T-helper 22 cell (primary cell): ENCODE measurements at places on chromosomes 2 and 18.

DNA sequence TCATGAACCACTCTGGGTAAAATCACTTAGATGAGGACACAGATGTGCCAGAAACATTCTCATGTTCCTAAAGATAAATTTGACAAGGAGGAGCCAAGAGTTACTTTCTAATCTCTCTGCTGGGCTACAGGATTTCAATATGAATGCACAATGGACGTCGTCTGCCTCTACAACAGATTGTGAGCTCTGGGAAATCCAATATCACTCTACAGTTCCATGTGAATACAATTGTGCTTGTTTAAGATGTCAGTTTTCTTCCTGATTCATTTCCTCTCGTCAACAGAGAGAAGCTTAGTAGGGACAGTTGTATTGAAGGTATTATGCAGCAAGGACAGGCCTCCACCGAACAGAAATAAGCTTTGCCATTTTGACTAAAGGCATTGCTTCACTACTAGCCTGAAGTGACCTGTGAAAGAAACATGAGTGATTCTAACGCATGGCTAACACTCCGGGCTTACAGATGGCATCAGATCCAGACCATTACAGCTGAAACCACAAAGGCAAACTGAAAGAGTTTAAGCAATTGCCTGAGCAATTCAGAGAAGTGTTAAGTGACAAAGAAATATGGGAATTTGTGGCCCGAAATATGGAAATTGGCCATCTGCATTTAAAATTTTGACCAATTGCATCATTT, 1591.5 kb downstream of the LRP1B start:
- no peak for DNase-seq

DNA sequence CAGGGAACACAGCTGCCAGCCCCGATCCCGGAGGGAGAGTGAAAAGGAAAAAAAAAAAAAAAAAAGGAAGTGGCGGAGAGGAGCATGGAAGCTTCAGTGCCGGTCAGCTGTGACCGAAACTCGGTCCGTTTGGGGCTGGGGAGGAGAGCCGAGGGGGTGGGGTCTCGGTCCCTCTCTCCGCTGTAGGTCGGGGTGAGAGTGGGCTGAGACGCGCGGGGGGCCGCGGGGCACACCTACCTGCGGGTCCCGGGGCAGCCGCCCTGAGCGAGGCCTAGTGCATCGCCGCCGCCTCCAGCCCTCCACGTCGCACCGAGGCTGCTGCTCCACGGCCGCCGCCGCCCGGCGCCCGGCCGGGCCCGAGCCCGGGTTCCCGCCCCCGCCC, 536 bp downstream of the VPS54 start:
- DNase-seq, result no peak

DNA sequence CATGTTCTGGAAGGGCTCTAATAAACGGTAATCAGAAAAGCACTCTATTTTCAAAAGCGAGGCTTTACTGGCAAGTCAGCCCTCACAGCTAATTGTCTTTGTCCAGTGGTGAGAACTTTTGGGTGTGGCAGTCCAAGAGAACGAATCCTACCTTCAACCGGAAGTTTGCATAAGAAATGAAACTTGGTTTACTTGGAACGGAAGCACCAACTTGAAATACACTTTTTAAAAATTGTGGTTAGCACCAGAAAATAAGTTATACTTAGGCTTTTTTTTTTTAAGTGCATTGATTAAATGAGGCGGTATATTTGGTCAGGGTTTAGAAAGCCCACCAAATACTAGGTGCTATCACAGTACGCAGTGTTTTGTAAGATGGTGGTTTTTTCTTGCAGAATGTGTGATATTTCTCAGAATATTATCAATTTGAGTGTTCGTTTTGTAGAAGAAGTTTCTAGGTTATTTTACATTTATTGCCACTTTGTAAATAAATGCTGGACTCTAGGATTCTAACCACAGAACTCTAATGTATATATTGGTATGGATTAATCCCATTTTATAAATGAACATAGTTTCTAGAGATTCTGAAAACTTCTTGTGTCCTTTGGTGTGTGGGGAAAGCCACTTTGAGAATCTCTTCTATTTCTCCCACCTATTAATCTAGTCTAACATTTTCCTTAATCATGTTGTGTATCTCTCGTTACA, 1.2 kb downstream of the MYL12A start:
- no peak for DNase-seq

DNA sequence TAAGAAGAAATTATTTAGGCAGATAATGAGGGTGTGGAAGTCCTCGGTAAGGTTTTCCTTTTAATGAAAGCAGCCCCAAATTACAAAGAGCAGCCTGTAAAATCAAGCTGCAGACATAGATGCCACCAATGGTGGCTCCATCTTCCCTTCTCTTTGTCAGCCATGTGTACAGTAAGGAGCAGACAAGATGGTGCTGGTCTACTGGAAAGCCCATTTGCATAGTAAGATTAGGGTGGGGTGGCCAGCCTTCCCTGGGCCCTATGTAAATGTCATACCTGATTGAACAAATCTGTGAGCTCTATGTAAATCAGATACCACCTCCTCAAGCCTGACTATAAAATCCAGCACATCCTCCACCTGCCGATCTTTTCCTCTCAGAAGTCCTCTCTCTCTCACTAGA, 154.4 kb upstream of the SERTAD2 start:
- no peak for DNase-seq

DNA sequence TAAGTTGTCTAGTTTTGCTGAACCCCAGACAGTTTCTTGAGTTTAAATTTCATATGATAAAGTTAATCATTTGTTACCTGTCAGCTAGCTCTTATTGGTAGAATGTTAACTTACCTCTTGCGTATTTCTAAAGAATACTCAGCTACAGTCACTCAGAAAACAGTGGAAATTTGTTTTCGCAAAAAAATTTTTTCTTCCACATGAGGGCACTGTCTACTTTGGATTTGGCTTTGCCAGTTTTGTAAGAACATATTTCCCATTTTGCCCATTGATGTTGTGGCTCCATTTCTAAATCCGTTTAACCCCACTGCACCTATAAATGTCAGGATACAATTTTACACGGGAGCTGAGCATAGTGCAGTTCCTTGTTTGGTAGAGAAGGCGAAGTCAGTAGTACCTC, 19.1 kb upstream of the GCFC2 start:
- no peak for DNase-seq

GRCh38 chr2:11398750-11399437, 54.5 kb upstream of the ROCK2 start:
- DNase-seq, result no peak

DNA sequence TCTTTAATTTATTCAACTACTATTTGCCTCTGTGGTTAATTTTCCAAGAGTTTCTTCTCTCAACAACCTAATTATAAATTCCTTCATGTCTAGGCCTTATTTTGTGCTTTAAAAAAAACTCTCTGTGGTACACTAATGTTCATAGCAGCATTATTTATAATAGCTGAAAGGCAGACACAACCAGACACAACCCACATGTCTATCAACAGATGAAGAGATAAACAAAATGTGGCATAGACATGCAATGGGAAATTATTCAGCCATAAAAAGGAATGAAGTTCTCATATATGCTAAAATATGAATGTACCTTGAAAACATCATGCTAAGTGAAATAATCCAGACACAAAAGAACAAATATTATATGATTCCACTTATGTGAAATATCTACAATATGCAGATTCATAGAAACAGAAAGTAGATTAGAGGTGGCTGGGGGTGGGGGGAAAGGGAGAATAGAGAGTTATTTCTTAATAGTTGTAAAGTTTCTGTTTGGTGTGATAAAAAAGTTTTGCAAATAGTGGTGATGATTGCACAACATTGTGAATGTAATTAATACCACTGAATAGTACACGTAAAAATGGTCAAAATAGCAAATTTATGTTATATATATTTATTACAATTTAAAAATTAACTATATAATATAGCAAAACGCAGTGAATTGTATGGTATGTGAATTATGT, 28.1 kb upstream of the RASGRP3 start:
- no peak for DNase-seq

GRCh38 chr2:176636401-176636800, 367.2 kb downstream of the MTX2 start:
- DNase-seq, result no peak

DNA sequence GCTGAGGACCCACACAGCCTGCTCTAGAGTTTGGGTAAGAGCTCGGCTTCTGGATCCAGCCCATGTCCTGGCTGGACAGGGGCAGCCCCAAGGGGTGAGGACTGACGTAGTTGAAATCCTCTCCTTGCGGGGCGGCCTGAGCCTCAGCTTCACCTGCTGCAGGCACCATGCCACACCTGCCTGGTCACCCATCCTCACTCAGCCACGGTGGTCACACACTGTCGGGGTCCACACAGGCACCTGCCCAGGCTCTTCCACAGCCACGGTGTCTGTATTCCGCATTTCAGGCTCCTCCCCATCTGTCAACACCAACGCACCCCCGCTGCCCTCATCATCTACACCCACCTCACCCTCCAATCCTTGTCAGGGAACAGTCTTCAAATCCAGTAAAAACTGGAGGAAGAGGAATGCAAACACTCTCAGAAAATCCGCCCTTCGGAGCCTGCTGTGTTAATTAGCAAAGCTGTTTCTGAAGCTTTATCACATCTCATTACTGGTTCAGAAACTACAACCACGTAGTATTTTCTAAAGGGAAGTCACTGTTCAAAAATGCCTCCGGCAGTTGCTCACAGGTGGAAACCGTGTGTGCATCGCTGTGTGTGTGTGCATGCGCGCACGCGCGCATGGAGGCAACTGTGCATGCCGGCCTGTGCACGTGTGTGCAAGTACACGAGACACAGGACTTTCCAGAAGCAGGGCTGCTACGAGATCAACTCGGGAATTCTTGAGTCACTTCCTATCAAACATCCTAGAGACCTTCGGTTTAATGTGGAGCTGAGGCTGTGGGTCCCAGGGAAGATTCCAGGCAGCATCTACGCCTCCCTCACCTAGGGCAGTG, 38.2 kb downstream of the SLC66A2 start:
- no peak for DNase-seq

DNA sequence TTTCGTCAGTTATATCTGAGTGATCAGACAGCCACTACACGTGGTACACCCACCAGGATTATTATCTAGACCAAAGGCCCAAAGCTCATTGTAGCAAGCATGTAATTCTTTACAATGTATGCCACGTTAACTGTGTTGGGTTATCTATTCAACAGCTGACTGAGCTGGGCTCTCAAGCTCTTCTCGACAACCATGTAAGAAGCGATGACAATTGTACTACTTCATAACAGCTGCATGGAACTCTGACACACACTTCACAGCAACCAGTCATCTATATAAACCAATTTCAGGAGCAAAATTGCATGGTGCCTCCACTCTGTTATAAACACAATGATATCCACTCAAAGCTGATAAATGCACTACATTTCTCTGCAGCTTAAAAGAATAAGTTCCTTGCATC, 701.8 kb downstream of the NR4A2 start:
- no peak for DNase-seq

- DNase-seq, result no peak
Measured at GRCh38 chr2:126943612-126944348, 45.1 kb downstream of the TEX51 start.

GRCh38 chr2:28326881-28327505, 65.7 kb upstream of the FOSL2 start:
- DNase-seq, result no peak

DNA sequence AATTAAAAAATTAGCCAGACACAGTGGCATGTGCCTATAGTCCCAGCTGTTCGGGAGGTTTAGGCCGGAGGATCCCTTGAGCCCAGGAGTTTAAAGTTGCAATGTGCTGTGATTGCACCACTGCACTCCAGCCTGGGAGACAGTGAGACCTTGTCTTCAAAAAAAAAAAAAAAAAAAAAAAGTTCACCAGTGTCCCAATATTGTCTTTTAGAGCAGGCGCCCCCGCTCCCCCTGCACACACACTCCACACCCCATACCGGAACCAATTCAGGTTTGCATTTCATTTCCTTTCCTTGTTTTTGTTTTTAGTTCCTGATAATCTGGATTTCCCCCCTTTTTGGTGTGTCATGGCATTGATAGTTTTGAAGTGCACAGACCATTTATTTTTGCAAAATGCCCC, 10.4 kb downstream of the TMEM87B start:
- no peak for DNase-seq

DNA sequence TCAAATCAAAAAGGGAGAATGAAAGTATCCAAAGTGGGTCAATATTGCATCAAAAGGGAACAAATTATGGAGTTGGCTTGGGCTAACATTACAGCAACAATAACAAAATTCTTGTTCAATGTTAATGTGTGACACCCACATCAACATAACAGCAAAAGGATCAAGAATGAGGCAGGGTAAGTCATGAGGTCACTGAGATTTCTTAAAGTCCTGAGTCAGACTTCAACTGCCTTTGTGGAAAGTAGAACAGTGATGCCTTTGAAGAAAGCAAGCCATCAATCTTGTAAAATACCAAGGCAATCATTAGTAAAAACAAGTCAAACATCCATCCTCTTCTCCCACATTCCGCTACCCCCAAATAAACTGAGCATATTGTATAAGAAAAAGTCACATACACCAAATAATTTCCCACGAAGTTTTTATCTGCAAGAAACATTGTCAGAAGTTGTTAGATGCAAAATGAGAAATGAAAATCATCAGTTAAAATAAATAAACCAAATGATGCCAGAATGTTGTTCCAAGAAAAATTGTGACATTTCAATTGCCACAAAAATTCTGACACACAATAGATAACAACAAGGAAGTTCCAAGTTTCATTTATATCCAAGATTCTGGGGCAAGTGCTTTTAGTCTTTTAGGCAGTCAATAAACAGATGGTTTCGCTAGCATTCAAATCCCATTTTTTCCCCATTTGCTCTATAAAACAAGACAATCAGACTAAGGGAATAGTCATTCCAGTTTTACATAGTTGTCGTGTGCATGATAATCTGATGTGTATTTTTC, 216.1 kb upstream of the SETBP1 start:
- DNase-seq, result no peak

DNA sequence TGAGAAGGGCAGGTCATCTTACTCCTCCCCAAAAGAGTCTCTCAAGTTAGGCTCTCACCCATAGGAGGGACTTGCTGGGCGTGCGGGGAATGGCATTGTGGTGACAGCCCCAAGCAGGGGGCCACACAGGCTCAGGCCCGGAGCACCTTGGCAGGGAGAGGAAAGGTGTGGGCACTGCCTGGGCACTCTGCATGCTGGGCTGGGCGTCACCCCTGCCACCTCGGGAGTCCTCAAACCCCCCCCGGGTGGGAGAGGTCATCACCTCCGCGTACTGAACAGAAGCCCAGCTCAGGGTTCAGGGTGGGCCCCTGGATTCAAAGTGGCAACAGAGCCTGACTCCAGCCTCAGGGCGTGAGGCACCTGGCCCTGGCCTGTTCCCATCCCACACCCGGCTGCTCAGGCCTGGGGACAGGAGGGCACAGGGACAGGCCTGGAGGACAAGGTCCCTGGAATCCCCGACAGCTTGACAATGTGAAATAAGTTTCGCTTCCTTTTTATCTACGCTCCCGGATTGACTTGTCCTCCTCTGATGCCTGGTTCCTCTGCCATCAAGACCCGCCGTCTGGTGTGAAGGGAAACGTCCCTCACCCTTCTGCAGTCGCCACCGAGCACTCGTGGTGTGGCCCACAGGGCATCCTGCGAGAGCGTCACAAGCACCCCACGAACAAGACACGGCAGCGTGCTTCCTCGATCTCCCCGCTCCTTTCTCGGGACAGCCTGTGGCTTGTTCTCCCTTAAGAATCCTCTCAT, 97.8 kb downstream of the HDAC4 start:
- no peak for DNase-seq
